ENCODE measurements at places on chromosomes 6 and 20. TPM values are rescaled to one million over a fixed set of nuclear protein-coding genes. Genes with fewer than 3 reads are reported as not detected.

GNMT gene
- 0.38 TPM for total RNA-seq

DNA sequence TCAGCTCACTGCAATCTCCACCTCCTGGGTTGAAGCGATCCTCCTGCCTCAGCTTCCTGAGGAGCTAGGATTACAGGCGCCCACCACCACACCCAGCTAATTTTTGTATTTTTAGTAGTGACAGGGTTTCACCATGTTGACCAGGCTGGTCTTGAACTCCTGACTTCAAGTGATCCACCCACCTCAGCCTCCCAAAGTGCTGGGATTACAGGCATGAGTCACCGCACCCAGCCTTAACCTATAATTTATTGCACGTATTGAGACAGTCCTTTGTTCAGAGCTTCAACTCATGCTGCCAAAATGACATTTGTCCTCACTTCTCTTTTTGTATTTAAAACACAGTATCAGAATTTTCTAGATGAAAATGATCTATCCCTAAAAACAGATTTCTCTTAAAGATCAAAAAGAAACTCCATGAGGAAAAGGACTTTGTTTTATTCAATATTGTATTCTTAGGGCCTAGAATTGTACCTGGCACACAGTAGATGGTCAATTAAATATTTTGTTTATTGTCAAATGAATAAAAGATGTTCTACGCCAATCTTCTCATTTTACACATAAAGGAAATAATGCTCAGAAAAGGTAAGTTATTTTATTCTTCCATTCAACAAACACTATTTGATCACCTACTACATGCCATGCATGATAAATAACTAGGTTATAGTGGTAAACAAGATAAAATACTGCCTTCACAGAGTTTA, 10.8 kb downstream of the SERAC1 start:
- H3K27me3 ChIP-seq = no peaks in the 10 kb centered on the region
- no peak for DNase-seq
- no peak overlapping the region for H3K27ac ChIP-seq
- H3K4me1 ChIP-seq = no peaks in the 10 kb centered on the region
- H3K4me3 ChIP-seq = no peak overlapping the region

BMP7 gene
- total RNA-seq = not detected

DNA sequence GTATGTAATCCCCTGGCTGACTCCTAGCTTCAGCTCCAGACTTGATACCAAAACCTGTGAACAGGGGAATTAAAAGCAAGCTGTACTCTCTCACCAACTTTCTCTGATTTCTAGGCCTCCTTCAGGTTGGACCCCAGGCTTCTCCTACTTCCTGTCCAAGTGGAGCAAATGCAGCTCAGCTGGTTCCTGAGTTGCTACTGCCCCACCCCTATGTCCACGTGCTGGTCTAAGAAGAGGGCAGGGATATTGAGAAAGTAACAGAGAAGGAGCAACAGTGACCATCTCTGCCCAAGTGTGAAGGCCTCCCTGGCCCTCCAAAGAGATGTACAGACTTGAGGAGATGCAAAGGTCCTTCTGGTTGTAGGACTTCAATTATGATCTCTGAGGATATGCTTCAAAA, 188.3 kb upstream of the MCHR2 start:
- no peak for DNase-seq
- H3K27ac ChIP-seq = no peak overlapping the region
- H3K36me3 ChIP-seq = no peaks in the 10 kb centered on the region

GRCh38 chr20:5871459-5872410, 78.6 kb downstream of the TRMT6 start:
- H3K27ac ChIP-seq = no peak overlapping the region
- H3K4me1 ChIP-seq = no peaks in the 10 kb centered on the region
- peaks cover 17% of the 10 kb centered on the region for H3K27me3 ChIP-seq

DNA sequence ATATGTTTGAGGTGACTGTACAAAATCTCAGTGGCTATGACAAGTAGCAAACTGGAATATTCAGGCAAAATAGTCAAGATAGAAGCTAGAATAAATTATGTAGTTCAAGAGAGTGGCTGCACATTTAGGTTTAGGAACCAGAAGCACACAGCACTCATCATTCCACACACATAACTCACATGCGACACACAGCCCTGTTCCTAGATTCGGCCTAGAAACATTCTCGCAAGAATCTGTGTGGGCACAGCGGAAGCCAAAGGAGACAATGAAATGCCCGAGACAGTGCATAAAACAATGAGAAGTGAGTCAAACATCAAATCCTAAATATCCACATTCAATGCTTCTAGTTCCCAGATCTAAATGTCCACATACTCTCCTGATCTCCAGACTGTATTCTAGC, 9.5 kb upstream of the SUPT3H start:
- no peak overlapping the region for H3K4me3 ChIP-seq
- H3K36me3 ChIP-seq = no peaks in the 10 kb centered on the region
- DNase-seq = no peak
- no peaks in the 10 kb centered on the region for H3K27me3 ChIP-seq
- H3K4me1 ChIP-seq = no peaks in the 10 kb centered on the region

DNA sequence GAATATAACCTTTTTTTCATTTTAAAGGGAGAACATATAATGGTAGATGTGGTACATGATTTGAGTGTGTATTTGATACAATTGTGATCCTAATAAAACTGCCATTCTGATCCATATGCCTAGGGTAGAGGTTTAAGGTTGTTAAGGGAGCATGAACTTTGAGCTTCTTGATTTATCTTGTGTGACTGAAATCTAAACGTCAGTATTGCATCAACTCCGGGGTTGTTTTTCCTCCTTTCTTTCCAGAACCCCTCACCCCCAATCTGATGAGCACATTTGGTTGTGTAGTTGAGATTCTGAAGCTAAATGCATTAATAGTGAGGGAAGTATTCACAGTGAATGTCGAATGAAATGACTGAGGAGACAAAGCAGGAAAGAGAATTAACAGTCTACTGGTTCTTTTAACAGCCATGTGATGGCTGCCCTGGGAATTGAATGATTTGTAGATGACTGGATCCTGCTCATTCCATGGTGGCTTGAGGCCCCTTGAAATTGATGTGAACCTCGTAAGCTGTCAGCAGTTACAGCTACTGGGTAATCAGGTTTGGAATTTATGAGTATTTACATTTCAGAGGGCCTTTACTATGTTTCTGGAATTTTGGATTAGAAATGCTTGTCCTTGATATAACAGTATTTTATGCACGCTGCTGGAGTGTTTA, 44.8 kb downstream of the FARS2 start:
- H3K36me3 ChIP-seq = peaks cover 3% of the 10 kb centered on the region
- DNase-seq = no peak
- H3K27me3 ChIP-seq = no peaks in the 10 kb centered on the region
- peaks cover 26% of the 10 kb centered on the region for H3K4me1 ChIP-seq

Data from activated CD4-positive, alpha-beta memory T cell treated with anti-CD3 and anti-CD28 coated beads, Interleukin-2, amount 10 ng/mL, durations not matched to agents 7 days and 5 days (primary cell).